ENCODE measurements at places on chromosomes 4 and X.

DNA sequence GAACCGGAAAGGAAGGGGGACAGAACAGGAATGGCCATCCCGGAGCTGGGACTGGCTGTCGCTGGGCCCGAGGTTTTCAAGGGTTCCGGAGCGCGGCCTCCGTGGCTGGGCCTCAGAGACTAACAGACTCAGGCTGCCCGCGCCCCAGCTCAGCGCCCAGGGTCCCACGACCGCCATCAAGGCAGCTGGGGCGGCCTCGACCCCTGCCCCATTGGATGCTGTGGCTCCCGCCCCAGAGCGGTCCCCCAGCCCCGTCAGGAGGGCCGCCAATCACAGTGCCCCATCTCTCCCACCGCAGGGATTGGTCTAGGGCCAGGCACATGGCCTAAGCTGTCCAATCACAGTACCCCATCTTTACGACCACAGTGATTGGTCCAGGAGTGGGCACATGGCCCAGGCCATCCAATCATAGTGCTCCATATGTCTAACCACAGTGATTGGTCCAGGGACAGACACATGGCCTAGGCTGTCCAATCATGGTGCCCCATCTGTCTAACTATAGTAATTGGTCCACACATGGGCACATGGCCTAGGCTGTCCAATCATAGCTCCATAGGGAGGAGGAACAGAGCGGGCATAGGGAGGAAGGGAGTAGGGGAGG lies 105.3 kb upstream of the NKX1-1 start:
- peak; percentile 49 for DNase-seq

DNA sequence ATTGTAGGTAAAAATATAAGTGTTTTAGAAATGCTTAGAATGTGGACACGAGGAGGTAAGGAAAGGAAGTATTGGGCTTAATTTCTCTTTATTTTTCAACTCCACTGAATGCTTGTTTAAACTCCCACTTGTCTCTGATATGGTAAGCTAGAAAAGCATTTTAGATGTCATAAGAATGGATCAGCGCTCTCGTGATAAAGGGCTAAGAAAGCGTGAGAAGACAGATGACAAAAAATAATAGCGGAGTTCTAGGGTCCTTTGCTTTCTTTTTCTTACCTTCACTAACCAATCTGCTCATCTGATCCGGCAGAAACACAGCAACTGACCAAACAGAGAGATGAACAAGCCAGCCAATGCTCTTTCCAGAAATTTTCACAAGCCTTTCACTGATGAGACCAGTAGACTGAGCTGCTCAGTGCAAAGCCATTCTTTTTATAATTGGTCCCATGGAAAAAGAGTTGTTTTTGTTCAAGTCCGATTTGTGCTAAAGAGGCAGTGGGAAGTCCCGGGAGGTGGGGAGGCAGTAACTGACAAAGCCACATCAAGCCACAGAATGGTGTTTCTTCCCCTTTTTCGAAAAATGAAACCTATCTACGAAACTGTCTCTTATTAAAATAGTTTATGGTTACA lies at the start of gene TASL:
Gene TASL, minus strand, starts transcription at position 405 of the 630 bp plus-strand sequence. CDS start 17,411 bp downstream, outside the sequence.
- DNase-seq: peak; percentile 25

GRCh38 chrX:81367291-81367690 lies 165.4 kb downstream of the SH3BGRL start:
- DNase-seq: no peak

DNA sequence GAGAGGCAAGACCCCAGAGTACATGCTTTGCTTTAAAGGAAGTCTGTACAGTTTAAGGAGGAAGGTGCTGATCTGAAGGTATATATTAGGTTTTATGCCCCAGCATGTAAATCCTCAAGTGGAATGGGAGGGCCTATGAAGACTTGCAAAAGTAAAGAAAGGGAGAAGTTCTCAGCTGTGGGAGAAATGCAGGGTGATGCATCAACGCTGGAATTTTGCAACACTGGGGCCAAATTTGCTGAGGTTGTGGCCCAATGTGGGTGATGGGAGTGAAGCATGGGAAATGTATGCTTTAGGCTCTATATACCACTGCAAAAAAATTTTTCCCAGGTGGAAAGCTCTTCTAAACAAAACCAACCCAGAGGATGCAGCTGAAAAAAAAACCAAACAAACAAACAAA lies 33.8 kb upstream of the GPR174 start:
- no peak for DNase-seq

- DNase-seq: no peak
Observed at GRCh38 chr4:18454349-18454748, 432.8 kb upstream of the LCORL start.

DNA sequence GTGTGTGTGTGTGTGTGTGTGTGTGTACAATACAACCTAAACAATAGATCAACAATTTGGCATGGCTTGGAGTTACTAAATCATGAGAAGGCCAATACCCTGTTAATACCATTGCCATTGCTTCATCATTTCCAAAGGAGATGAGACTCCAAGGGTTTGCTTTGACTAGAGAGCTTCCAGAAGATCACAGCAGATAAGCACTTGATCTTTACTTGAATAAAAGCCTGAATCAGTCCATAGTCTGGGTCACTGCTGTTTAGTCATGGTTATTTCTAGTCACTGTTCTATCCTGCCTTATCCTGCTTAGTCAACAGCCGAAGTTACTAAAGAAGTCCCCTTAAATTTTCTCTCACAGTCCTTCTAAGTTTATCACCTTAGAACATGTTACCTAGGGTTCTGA lies 58.2 kb downstream of the RAB40AL start:
- DNase-seq: no peak

- DNase-seq: peak; percentile 26
Observed at GRCh38 chrX:65601126-65601525, 66.3 kb upstream of the MSN start.

DNA sequence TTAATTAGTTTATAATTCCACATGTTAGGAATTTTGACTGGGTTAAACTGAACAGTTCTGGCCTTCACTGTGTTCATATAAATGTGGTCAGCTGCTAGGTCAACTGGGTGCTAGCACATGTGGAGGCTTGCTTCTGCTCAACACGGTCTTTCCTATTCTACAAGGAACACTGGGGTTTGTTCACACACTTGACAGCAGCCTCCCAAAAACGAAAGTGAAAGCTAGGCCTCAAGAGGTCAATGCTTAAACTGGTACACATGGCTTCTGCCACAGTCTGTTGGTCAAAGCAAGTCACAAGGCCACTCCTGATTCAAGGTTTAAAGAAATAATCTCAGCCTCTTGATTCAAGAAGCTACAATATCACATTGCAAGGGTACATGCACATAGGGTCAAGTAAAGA lies 126.5 kb downstream of the QDPR start:
- DNase-seq: no peak

DNA sequence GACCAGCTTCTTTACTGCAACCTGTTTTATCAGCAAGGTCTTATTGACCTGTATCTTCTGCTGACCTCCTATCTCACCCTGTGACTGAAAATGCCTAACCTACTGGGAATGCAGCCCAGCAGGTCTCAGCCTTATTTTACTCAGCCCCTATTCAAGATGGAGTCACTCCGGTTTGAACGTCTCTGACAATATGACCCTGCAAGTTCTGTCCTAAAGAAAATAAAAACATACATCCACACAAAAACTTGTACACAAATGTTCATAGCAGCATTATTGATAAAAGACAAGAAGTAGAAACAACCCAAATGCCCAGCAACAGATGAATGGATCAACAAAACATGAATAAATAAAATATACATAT lies 59.5 kb upstream of the FAM9C start:
- no peak for DNase-seq

GRCh38 chr4:67713529-67714247 lies 12.7 kb upstream of the UBA6 start:
- no peak for DNase-seq

Data from activated CD4-positive, alpha-beta T cell treated with anti-CD3 and anti-CD28 coated beads for 48 hours (primary cell).